Activated CD4-positive, alpha-beta T cell treated with anti-CD3 and anti-CD28 coated beads for 36 hours (primary cell): ENCODE measurements at places on chromosomes 3 and 15.

DNA sequence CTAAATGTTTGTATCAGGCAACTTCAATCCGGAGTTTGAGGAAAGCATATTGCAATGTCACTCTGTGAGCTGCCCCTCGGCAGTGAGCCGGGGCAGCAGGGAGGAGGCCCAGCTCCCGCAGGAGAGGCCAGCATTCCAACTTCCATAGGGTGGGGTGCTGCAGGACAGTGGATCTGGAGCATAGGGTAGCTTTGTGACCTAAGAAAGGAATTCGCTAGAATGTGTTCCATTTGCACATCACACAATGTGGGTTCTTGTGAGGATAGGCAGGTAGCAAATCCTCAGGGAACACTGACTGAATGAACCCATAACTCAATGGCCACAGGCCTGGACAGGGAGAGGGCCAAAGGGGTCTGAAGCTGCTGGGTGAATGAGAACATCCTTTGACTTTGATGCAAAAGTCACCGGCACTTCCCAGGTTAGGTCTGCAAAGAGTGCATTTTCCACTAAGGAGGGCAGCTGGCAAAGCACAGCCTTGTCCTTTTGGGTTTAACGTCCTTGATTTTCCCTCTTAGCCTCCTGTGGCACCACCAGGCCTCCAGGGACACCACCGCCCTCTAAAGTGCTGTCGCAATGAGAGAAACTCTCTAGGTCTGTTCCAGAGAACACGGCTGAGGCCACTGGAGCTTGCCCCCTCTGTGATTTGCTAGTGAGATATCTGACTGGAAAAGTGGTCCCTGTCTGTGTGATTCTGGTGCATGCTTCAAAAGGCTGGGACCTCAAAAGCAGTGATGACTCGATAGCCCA is 36.2 kb downstream of the GABRB3 start:
- DNase-seq = no peak

DNA sequence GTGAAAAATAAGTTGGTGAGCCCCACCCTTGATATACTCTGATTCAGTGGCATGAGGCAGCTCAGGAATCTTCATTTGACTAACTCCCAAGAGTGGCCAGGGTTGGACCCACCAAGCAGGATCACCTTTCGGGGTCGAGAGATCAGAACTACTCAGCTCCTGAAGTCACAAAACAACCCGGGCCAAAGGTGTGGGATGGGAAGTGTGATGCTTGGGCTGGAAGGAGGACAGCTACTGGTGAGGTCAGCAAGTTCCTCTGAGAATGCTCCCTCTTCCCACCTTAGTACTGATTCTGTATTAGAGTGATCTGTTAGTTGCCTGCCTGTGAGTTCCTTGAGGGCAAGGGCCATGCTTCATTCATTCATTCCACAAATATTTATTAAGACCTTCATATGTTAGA is 15.1 kb downstream of the ESYT3 start:
- no peak for DNase-seq

DNA sequence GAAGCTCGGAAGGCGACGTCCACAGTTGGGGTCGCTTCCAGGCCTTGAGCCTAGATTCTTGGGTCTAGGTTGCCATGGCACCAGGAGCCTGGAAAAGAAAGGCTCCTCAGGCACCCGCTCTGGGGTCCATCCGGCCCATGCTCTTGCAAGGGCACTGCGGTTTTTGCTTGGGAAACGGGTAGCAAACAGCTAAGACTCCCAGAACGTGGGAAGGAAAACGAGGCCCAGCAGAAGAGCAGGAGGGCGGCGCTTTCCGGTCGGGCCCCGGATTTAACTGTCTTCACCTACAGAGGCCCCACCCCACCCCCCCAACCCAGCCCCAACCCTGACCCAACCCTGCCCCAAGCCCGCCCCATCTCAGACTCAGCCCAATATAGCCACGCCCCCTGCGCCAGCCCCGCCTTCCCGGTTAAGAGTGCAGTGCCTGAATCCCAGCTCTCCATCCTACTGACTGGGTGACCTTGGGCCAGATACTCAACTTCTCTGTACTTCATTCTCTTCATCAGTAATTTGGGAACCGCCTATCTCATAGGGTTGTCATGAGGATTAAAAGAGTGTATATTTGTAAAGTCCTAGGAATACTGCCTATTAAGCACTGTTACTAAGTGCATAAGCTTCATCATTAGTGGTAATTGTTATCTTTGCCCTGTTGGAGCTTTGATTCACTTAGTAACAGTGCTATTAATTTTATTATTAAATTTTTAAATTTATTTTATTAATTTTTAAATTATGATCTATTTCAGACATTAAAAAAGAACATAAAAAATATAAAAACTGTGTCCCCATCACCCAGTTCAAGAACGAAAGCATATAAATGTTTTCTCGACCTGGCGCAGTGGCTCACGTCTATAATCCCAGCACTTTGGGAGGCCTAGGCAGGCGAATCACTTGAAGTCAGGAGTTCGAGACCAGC is 28.4 kb upstream of the SMAD6 start:
- peak; percentile 77 for DNase-seq

GRCh38 chr15:52155878-52156277 is 35.3 kb downstream of the GNB5 start:
- no peak for DNase-seq

GRCh38 chr15:40984964-40985363 is 31.7 kb downstream of the CHAC1 start:
- no peak for DNase-seq

DNA sequence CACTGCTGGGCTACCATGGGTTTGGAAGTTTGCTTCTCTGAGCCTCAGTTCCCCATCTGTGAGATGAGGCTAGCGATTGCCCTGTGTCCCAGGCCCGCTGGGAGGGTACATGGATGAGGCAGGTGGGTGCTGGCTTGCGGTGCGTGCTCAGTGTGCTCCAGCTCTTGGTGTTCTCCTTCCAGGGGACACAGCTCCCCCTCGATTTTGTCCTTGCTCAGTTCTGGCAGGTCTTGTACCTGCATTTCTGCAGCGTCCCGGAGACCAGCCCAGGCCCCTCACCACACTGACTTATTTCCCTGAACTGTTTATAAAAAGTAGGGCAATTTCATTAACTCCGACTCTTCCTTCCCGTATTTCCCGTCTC is 95.4 kb downstream of the TBC1D2B start:
- DNase-seq = no peak

GRCh38 chr15:41115652-41116115 is 396 bp downstream of the INO80 start:
- peak; percentile 84 for DNase-seq

- peak; percentile 65 for DNase-seq
Observed at GRCh38 chr3:158539414-158540014, 31.5 kb upstream of the MLF1 start.

GRCh38 chr15:58252586-58253323 is 114.6 kb downstream of the AQP9 start:
- no peak for DNase-seq

DNA sequence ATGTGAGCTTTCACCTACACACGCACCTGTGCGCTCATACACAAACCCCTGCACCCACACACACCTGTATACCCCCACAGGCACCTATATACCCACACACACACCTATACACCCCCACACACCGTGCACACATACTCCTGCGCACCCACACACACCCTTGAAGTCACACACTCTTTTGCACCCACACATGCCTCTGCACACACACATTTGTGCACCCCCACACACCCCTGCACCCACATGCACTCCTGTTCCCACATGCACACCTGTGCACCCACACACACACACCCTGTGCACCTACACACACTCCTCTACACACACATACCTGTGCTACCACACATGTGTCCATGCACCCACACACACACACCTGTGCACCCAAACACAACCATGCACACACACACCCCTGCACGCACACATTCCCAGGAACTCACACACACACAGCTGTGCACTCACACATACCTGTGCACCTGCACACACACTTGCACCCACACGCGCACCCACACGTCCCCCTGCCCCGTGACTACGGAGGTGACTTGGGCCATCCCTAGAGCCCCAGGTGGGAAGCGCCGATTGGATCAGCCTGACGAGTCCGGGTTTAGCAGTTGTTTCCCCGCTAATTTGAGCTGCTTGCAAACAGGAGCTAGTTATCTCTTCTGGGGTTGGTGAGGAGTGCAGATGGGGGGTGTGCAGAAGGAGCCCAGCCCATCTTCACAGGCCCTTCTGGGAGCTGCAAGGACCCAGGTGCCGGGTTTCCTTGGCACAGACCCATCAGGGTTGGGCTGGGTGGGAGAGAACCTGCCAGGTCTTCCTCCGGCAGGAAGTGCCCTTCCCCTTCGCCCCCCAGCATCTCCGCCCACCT is 97.8 kb downstream of the CHSY1 start:
- DNase-seq = no peak

- DNase-seq = no peak
Observed at GRCh38 chr3:65490114-65490513, 548.6 kb downstream of the MAGI1 start.

- DNase-seq = peak; percentile 47
Observed at GRCh38 chr15:43067717-43068461, 37.9 kb downstream of the UBR1 start.

DNA sequence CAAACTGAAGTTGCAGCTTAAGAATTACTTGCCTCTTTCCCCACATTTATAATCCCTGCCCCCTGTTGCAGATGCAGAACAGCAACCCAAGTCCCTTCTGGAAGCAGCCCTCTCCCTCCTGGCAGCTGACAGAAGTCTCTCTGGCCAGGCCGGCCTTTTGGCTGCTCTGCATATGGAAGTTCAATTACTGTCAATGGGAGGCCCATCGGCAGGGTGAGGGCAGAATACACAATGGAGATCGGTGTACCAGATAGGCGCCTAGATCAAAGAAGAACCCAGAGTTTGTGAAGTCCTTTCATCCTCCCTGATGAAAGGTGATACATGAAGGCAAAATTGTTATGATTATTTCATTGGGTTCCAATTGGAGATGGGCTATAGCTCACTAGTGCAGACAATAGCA is 327.9 kb upstream of the CTNNB1 start:
- no peak for DNase-seq

GRCh38 chr15:95930659-95931375 is 399.7 kb upstream of the NR2F2 start:
- DNase-seq = no peak
